Activated T-helper 2 cell treated with anti-CD3 and anti-CD28 coated beads, Interferon-gamma antibody, Interleukin-2, Interleukin-4, amounts not matched to agents 10 μg/mL and 5 μg/mL and 100 μg/mL, durations not matched to agents 14 hours and 24 hours and 36 hours (primary cell): ENCODE measurements at places on chromosomes 2 and 18.

DNA sequence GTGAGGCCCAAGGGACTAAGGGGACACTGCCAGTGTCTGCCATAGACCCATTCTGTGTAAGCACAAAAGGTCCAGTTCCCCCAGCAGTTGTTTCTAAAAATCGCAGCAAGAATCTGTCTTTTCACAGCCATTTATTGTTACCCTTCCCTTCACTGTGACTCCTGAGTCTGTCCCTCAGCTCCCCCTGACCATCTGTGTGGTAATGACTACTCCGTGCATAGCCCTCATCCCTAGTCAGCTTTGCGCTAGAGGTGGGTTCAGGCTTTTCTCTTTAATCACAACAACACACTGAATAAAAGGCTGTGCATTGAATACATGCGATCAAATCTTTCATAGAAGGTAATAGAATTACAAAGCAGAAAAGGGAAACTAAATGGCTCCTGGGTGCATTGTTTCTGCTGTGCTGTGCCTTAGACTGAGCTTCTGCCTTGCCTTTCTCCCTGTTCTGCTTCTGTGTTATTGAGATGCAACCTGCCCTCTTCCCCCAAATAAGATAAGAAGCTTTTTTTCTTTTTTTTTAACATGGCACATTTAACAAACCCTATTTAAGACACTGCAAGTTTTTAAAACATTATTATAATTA lies 836.0 kb upstream of the CDH2 start:
- no peak for DNase-seq

- no peak for DNase-seq
These were observed 40.7 kb upstream of the CABLES1 start for GRCh38 chr18:23094411-23095190.

GRCh38 chr2:199883474-199884212 lies 27.4 kb upstream of the C2orf69 start:
- DNase-seq, result no peak

DNA sequence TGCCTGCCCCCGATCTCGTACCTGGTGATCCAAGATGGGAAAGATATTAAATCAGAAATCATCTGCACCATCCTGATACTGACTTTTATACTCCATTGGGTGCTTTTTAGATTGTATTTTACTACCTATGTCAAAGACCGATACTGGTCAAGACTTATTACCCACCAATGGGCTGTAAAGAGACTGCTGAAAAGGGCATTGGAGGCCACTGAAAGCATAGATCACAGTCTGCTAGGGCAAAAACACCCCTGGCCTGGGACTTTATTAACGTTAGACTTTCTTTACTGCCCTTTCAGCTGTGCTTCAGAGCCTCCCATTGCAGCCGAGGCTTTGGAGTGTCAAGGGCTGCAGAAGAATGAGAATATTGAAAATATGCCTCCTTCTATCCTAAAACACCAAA lies 472.8 kb upstream of the DDX18 start:
- no peak for DNase-seq
